ENCODE measurements at places on chromosomes 12 and 14.

- no peak for DNase-seq
- no peak overlapping the region for H3K27ac ChIP-seq
- no peak overlapping the region for H3K4me3 ChIP-seq
- no peaks in the 10 kb centered on the region for H3K27me3 ChIP-seq
- no peaks in the 10 kb centered on the region for H3K36me3 ChIP-seq
Observed at GRCh38 chr14:69055999-69056788, 77.1 kb upstream of the ACTN1 start.

- no peak overlapping the region for H3K4me3 ChIP-seq
- no peaks in the 10 kb centered on the region for H3K36me3 ChIP-seq
- no peaks in the 10 kb centered on the region for H3K27me3 ChIP-seq
- no peak overlapping the region for H3K27ac ChIP-seq
Observed at GRCh38 chr12:113852264-113852663, 113.9 kb downstream of the RBM19 start.

DNA sequence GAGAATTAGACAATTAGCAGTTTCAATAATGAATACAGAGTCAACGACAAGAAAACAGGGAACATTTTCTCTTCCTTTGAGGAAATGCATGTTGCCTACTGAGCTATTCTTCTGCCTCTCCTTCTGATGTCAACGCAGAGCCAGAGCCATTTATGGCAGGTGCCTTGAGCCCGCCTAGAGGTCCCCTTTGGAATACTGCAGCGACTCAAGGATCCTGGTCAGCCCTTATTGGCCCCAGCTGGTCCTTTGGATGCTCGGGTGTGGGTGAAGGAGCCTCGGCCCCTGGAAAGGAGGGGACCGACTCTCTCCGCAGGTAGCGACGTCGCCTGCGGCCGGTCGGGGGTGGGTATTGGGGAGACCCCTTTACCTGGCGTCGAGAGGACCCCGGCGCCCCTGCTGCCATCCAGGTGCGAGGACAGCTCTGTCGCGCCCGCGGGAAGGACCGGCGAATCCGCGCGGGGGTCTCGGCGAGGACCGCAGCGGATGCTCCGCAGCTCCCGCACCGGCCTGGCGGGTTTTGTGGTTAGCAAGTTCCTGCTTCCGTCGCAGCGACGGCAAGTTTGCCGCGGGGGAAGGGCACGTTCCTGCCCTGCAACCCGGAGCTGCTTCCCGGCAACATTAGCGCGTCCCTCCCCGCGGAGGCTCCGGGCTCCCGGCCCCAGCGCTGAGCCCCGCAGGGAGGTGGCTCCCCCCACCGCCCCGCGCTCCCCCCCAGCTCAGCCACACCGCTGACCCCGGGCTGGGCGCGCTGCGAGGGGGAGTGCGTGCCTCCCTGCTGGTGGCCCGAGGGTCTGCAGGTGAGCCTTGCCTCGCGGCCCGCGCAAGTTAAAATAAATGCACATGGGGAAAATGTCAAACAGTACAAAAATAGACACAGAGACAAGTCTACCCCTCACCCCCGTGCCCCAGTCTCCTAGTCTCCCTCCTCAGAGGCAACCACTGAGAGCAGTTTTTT, at the start of gene MANSC1:
Gene MANSC1 (minus strand): TSS at position 532 of the 955 bp plus-strand sequence. CDS start 6,928 bp downstream, outside the sequence.
- H3K4me3 ChIP-seq = peak within 1 kb of the TSS; percentile 53
- H3K36me3 ChIP-seq = no peaks in the 10 kb centered on the region
- no peaks in the 10 kb centered on the region for H3K4me1 ChIP-seq
- no peaks in the 10 kb centered on the region for H3K27me3 ChIP-seq
- no peak within 1 kb of the TSS for H3K27ac ChIP-seq
- peak; percentile 21 for DNase-seq

GRCh38 chr12:68447797-68448260, 115.7 kb upstream of the MDM1 start:
- no peak for DNase-seq
- no peak overlapping the region for H3K4me3 ChIP-seq
- H3K27me3 ChIP-seq = no peaks in the 10 kb centered on the region
- H3K36me3 ChIP-seq = no peaks in the 10 kb centered on the region

- no peak overlapping the region for H3K27ac ChIP-seq
- no peak for DNase-seq
- H3K4me3 ChIP-seq = no peak overlapping the region
- H3K4me1 ChIP-seq = no peaks in the 10 kb centered on the region
- H3K36me3 ChIP-seq = no peaks in the 10 kb centered on the region
Observed at GRCh38 chr14:95233702-95234241, 76.4 kb upstream of the DICER1 start.
